ENCODE measurements at places on chromosomes 11 and 22.

DNA sequence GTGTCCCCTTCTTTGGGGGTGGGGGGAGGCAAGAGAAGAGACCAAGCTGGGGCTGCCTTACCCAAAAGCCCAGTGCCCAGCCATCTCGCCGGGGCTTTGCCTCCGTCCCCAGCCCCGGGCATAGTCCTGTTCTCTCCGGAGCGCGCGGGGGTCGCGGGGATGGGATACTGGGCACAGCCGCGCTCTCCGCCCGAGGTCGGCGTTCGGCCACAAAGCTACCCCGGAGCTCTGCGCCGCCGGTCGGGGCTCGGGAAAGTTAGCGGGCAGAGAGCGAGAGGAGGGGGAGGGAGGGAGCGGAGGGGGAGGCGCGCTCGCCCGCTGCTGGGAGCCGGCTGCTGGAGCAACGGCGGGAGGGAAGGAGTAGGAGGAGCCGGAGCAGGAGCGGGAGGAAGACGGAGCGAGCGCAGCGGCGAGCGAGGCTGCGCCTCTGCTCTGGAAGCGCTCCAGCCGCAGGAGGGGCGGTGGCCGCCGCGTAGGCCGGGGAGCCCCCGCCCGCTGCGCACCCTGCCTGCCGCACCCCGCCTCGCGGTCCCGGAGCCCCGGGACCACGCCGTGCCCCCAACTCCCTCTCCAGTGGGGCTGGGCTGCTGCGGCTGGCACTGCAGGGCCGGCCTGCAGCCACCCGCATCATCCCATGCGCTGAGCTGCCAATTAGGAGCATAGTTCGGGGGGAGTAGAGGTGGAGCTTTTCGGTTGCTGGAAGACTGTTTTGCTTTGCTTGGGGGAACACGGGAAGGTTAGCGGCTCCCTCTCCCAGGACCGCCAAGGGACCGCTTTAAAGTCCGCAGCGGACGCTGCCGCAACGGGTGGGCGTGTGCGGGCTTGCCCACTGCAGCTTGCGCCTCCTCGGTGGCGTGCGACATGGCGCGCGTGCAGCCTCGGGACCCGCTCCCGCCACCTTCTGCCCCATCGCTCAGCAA is at the start of gene SCN4B:
SCN4B (minus strand) TSS at position 272 of the 920 bp plus-strand sequence; CDS start at position 122, 150 bp downstream.
- DNase-seq: no peak

DNA sequence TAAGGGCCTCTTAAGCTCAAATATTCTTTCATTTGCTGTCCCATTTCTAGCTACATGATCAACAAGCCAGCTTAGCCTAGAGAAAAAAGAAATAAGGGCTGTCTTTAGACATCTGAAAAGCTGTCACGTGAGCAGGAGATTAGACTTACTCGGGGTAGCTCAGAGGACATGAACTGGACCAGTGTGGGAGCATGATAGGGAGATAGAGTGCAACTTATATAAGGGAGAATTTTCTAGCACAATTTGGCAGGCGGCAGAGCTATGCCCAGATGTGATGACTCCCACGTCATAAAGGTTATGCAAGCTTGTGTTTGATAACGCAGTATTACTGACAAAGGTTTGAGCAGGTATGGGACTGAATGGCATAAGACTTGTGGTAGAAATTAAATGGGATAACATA is 28.2 kb upstream of the TPBGL start:
- DNase-seq: no peak

GRCh38 chr11:122398167-122398566 is 257.4 kb upstream of the UBASH3B start:
- DNase-seq: no peak

GRCh38 chr11:2209370-2209801 is 37.8 kb upstream of the TH start:
- DNase-seq: no peak

GRCh38 chr22:40453671-40454070 is 83.3 kb downstream of the SGSM3 start:
- no peak for DNase-seq

- no peak for DNase-seq
Observed at GRCh38 chr11:128407962-128408361, 179.4 kb downstream of the ETS1 start.

DNA sequence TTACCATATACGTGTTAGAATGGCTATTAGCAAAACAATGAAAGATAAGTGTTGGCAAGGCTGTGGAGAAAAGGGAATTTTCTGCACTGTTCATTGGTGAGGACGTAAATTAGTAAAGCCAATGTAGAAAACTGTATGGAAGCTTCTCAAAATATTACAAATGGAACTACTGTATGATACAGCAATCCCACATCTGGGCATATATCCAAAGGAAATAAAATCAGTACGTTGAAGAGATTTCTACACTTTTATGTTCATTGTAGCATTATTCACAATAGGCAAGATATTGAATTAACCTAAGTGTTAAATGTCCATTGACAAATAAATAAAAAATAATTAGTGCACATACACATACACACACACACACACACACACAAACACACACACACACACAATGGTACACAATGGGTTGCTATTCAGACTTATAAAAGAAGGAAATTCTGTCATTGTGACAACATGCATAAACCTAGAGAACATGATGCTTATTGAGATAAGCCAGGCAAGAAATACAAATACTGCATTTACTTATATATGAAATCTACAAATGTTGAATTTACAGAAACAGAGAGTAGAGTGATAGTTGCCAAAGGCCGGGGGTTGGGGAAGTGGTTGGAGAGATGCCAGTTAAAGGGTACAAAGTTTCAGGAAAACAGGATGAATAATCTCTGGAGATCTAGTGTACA is 565.8 kb upstream of the LRRC4C start:
- DNase-seq: no peak

DNA sequence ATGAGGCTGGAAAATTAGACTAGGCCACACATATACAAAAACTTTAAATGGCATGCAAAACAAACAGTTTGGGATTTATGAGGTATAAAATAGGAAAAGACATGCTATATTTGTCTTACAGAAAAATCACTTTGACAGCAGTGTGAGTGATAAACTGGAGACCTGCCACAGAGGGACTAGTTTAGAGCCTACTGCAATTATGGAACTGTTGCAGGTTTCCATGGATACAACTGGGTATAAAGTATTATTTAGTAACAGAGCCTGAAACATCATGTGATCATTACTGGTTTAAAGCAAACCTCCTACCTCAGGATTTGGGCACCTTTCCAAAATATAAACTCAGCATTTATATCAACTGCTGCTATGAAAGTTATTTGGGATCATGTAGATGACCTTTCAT is 1032.5 kb downstream of the DLG2 start:
- no peak for DNase-seq

- no peak for DNase-seq
Observed at GRCh38 chr22:46810856-46811786, 48.7 kb downstream of the TBC1D22A start.

DNA sequence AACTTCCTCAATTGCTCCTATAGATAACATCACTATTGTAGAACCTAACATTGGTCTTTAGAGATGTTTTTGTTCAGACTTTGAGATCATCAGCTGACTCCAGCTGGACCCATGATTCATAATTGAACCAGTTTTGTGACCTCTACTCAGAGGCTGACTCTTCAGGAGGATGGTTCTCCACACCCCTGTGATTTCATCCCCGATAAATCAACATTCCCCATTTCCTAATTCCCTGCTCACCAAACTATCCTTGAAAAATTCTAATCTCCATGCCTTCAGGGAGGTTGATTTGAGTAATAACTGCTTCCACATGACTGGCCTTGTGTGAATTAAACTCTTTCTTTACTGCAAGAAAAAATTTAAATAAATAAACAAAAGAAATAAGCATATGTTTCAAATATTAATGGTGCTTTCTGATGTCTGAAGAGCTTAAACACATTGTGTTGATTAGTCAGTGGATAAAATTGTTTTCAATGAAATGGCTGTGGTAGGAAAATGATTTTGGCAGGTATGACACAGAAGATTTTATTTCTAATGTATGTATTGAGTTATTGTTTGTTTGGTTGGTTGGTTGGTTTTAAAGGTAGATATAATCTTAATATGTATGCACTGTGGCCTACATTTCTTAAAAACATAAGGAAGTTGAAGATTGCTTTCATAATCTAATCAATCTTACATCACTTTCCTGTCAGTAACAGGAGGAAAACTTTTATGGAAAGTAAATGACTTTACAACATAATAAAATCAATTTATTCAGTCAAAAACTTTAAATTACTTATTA is 427.9 kb upstream of the CCDC179 start:
- DNase-seq: no peak

GRCh38 chr22:41725510-41726110 is 26.3 kb downstream of the MEI1 start:
- no peak for DNase-seq

DNA sequence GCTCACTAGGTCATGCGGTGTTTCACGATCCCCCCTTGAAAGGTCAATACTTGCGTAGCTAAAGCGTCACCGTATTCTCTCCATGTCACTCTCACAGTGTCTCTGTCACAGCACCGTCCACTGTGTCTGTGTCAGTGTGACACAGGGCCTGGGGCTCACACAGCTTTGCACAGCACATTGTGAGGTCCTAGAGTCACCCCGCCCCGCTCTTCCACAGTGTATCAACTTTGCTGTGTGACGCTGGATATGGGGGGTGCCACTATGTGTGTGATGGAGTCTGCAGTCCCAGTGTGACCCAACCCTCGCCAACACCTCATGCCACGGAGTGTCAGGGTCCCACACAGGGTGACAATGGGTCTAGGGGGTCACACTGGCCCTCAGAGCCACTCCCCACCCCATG is 583 bp downstream of the P4HA3 start:
- no peak for DNase-seq

GRCh38 chr11:12789596-12790215 is 115.5 kb downstream of the TEAD1 start:
- no peak for DNase-seq

DNA sequence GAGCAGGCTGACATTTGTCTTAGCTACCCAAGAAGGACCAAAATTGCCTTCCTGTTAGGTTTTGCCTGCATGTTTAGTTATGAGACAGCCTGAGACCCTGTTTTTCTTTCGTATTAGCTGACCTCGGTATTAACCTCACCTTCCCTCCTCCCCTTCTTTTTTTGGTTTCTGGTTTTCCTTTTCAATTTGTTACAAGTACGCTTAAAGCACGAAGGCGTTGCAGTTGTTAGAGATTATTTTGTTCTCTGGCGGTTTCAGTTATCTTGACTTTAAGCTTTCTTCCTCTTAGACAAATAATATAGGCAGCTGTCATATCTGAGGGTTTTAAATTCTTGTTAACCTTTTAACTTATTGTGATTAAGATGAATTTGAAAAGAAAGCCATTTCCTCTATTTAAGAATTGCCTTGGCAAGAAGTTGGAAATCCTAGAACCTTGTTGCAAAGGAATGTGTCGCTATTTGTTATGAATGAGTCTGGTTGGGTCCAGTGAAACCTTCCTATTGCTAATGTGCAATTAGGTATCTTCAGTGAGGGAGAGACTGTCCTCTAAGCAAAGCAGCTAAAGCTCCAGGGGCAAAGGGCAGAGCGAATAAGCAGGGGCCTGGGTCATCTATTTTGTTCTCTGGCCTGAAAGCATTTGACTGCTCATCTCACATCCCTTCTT is 45.7 kb downstream of the PACS1 start:
- peak; percentile 13 for DNase-seq

GRCh38 chr22:25510876-25511275 is 53.6 kb upstream of the GRK3 start:
- no peak for DNase-seq

DNA sequence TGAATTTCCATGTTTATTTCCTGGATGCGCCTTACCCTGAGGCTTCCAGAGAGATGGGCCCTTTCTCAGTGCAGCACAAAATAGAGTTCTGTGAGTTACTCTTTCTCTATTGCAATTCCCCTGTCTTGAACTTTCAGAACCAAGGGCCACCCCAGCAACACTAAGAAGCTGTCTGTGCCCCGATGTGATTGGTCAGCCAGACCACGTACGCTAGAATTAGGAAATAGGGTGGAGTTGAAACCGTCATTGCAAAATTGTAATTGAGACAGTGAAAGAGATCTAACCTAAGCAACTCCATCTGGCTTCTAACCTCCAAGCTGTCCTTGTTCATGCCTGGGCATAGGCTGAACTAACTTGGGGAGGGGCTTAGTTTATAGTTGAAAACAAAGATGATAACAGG is 981.3 kb downstream of the OPCML start:
- no peak for DNase-seq

- no peak for DNase-seq
Observed at GRCh38 chr11:130760515-130761125, 155.7 kb downstream of the SNX19 start.

GRCh38 chr11:57752954-57753353 is 1.3 kb upstream of the BTBD18 start:
- DNase-seq: no peak

- DNase-seq: no peak
Observed at GRCh38 chr11:13535819-13536218, 40.0 kb upstream of the PTH start.

GRCh38 chr11:68200639-68201038 is 12.5 kb downstream of the KMT5B start:
- DNase-seq: no peak

- DNase-seq: no peak
Observed at GRCh38 chr11:44277196-44278090, 32.5 kb downstream of the ALX4 start.

GRCh38 chr11:9341638-9342178 is 27.3 kb upstream of the TMEM41B start:
- no peak for DNase-seq

DNA sequence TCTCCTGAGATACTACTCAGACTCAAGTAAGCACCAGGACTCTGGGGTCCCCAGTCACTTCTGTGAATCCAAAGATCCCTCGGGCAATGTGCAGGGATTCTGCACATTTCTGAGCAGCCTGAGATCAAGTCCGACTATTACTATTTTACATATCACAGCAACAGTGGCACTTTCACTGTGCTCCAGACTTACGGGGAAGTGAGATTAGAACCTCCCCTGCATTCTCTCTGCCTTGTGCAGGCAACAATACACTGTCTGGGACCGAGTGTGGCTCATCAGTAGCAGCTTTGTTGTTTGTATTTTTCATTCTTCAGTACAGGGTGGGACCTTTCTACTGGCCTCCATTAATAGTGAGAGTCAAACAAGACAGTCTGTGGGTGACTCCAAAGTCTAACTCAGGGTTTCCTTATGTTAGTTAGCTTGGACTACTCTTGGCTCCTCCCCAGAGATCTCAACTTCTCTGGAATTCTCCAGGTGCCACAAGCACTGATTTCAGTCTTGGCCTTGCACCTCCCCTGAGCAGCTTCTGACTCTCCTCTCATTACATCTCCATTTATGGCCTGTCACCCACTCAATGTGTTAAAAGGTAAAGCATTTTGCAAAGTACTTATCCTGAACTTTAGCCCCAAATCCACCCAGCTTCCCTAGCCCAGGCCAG is 76.2 kb upstream of the TOP3B start:
- DNase-seq: no peak

DNA sequence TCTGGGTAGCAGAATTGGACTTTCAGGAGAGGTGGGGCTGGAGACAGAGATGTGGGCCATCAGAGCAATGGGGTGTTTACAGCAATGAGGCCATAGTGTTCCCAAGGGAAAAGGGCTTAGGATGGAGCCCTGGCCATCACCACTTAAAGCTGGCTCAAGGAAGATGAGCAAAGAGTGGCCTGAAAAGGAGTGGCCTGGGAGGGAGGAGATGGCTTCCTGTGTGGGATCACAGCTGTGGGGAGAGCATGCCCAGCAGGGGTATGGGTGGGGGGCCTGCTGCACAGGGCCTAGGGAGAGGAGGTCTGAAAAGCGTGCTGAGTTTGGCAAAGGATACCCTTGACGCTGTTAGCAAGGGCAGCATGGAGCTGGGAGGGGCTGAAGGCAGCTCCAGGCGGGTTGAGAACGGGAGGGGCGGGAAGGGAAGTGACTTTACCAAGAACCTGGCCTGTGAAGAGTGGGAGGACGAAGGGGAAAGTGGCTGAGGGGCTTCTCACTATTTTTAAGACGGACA is 13.9 kb downstream of the LRRC32 start:
- DNase-seq: no peak

Data from activated gamma-delta T cell treated with Interleukin-2 at 50 U/mL for 16 hours (primary cell).